ENCODE measurements at places on chromosomes 5 and 9.

- DNase-seq: no peak
Observed at GRCh38 chr5:10490927-10491672, 49.4 kb downstream of the ROPN1L start.

- DNase-seq: no peak
Observed at GRCh38 chr5:179802950-179803562, 3.6 kb downstream of the MGAT4B start.

DNA sequence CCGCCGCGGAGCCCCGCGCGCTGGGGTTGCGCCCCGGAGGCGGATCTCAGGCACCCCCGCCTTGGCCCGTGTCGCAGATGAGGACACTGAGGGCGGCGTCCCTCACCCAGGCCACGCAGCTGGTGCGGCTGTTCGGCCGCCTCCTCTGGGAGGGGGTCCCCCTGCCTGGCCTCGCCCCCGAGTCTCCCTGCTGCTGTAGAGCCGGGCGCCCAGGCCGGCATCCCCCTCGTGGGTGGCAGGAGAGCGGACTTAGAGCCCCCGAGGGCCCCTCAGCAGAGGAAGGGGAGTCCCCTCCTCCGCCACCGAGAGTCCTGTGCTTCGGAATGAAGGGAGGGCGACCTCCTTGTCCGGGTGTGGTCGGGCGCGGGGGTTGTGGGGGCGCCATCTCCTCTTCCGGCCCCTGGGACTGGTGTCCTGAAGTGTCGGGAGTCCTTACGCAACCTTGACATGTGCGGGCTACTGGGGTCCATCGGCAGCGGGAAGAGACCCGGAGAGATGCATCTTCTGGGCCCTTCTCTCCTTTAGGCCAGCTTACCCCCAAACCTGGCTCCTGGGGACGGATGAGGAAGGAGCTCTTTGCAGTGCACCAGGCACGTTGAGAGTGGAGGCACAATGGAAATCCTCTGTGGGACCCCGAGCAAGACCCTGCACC, 11.7 kb upstream of the EXOSC2 start:
- no peak for DNase-seq

GRCh38 chr5:86929123-86929766, 311.5 kb downstream of the COX7C start:
- DNase-seq: no peak

- DNase-seq: no peak
Observed at GRCh38 chr5:120532835-120533234, 68.7 kb downstream of the PRR16 start.

DNA sequence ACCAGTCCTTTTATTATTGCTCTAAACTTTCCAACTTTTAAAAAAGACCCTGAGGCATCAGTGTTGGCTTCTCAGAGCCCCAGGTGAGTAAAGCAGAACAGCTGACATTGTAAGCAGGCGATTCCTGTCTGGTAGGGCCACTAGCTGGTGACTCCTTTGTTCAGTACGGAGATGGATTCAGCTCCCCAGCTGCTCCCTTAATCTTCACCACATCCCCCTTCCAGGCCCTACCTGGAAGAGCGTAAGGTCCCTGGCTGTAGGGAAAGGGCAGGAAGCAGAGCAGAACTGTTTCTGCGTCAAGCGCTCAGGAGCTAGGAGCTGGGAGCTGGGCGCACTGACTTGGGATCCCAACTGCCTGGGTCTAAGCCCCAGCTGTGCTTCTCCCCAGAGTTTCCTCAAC, 203.7 kb upstream of the TAS2R1 start:
- no peak for DNase-seq

GRCh38 chr5:10662661-10663488, 98.2 kb downstream of the DAP start:
- DNase-seq: no peak

- peak; percentile 34 for DNase-seq
Observed at GRCh38 chr5:31854181-31855133, 215.5 kb downstream of the PDZD2 start.

DNA sequence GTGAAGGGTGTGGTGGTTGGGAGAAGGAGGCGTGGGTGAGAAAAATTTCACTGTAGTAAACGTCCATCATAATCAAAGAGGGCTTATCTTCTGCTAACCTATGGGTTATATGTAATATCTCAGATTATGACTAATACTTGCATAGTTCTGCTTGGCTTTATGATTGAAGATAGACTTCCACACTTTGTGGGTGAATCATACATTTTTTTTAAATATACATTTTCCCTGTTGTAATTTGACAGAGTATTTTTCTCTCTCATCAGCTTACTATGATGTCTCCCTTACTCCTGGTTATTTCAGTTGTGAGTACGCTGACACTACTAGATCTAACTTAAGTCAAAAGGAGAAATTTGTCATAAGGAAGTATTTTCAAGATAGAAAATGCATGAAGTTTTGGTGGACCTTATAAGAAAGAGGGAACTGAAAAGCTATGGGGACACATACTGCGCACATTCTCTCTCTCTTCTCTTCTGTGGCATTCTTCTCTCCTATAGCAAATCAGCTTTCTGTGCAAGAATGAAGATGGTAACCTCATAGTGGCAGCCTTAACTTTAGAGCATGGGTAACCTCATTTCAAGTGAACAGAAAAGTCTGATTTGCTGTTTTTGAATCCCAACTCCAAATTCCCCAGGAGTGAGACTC, 4.9 kb upstream of the JAK2 start:
- no peak for DNase-seq

DNA sequence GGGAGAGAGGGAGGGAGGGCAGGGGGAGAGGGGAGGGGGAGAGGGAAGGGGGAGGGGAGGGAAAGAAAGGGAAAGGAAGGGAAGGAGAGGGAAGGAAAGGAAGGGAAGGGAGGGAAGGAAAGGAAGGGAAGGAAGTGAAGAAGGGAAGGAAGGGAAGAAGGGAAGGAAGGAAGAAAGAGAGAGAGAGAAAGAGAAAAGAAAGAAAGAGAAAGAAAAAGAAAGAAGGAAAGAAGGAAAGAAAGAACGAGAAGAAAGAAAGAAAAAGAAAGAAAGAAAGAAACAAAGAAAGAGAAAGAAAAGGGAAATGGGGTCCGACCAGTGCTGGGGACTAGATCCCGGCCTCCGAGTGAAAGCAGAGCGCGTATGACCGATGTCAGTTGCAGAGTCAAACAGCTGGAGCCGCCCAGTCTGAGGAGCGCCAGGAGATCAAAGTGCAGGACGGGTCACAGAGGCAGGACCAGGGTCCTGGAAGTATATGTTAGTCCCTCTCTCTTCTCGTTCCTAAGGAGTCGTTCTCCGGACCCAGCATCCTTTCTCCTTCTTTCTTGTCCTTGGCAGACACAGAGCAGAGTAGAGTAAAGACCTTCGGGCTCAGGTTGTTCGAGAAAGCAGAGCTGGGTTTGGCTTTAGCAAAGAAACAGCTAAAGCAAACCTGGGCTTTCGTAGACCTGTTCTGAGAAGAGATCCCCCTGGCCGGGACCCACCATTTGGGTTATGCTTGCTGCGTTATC, 305.4 kb upstream of the MSX2 start:
- no peak for DNase-seq

Measured in fibroblast of lung (primary cell).